AG10803 (cell line): ENCODE measurements at places on chromosomes 3 and 15.

- no peak for DNase-seq
These were observed 51.7 kb downstream of the GPR176 start for GRCh38 chr15:39868396-39868795.

GRCh38 chr3:20319551-20319950, 133.5 kb upstream of the SGO1 start:
- DNase-seq: no peak

GRCh38 chr15:73596174-73596573, 37.0 kb downstream of the NPTN start:
- DNase-seq: peak; percentile 44

GRCh38 chr3:138945709-138946662, 951 bp downstream of the FOXL2 start:
- peak; percentile 62 for DNase-seq

- no peak for DNase-seq
These were observed 46.2 kb downstream of the CMTM7 start for GRCh38 chr3:32437896-32438295.

- DNase-seq: peak; percentile 37
These were observed 668 bp downstream of the MRAS start for GRCh38 chr3:138348754-138349739.

DNA sequence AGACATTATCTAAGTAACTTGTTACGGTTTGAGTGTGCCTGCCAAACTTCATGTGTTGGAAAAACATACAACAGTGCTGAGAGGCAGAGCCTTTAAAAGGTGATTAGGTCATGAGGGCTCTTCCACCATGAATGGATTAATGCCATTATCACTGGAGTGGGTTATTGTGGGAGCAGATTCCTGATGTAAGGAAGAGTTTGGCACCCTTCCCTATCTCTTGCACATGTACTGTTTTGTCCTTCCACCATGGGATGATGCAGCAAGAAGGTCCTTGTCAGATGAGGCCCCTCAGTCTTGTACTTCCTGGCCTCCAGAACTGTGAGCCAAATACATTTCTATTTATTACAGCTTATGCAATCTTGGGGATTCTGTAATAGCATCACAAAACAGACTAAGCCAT, 413.9 kb downstream of the EPHA3 start:
- DNase-seq: no peak

GRCh38 chr3:9339761-9340471, 22.9 kb upstream of the THUMPD3 start:
- DNase-seq: peak; percentile 8

DNA sequence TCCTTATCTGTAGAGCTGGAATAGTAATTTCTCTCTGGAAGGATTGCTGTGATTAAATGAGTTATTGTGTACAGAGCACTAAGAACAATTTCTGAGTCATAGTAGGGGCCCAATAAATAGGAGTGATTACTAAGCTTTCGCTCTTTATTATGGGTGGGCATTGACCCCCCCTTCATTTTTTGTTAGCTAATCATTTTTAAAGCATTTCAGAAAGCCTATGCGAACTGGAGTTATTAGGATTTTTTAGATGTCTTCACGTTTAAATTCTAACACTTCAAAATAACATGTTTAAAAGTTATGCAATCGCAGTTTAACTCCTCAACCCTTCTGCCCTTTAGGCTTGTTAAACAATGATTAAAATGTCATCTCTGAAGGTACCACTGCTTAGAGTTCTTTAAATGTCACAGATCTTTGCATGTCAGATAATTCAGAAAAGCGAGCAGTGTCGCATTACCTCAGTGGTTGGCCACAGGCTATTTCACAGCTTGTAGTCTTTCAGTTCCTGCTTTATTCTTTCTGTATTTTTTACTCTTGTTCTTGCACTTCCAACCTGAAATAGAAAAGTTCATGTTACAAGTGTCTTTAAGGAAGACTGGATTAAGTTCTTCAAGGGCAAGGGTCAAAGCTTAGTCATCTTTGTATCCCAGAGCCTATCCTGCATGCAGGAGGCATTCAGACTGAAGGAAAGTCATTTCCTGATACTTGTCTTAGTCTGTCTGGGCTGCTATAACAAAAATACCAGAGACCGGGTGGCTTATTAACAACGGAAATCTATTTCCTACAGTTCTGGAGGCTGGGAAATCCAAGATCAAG, 102.9 kb downstream of the FNDC3B start:
- peak; percentile 67 for DNase-seq

DNA sequence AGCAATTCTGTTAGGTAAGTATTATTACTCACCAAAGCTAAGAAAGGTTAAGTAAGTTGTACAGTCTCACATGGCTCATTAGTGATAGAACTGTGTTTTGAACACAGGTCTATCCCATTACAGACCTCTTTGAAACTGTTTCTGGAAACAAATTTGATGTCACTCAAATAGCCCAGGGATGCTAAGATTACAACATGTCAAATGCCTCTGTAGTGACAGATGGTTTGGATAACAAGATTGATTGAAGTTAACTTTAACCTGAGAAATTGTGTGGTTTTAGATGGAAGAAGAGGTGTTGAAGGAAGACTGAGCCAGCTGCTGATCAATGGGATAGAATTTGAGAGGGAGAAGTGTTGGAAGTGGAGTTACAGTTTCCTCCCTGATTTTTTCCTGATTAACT, 72.5 kb downstream of the SYN2 start:
- no peak for DNase-seq

- no peak for DNase-seq
These were observed 55.4 kb downstream of the PDZRN3 start for GRCh38 chr3:73569246-73569760.

DNA sequence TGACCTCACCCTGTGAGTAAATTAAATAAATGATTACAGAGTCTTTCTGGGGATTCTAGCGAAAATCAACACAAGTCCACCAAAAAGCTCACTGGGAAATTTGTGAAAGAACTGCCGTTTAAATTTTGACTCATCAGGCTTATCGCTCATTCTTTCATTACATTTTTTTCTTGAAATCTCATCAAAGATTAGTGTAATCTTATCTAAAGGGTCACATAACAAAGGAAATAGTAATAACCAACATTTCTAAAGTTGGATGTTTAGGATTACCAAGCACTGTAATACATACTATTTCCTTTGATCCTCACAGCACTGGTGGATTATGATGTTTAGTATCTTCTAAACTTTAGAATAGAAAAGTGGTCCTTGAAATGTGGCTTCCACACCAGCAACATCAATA, 111.1 kb upstream of the CBLB start:
- no peak for DNase-seq

- peak; percentile 83 for DNase-seq
These were observed 49.0 kb upstream of the OSBPL11 start for GRCh38 chr3:125644036-125645005.

GRCh38 chr3:172138193-172138537, 98.8 kb downstream of the FNDC3B start:
- no peak for DNase-seq

- peak; percentile 63 for DNase-seq
These were observed 8.8 kb downstream of the NECTIN3 start for GRCh38 chr3:111080413-111080812.
